Stimulated activated CD8-positive, alpha-beta memory T cell treated with anti-CD3 and anti-CD28 coated beads, Interleukin-4, amount 100 ng/mL, for 1 hour (primary cell): ENCODE measurements at places on chromosomes 3 and 15.

DNA sequence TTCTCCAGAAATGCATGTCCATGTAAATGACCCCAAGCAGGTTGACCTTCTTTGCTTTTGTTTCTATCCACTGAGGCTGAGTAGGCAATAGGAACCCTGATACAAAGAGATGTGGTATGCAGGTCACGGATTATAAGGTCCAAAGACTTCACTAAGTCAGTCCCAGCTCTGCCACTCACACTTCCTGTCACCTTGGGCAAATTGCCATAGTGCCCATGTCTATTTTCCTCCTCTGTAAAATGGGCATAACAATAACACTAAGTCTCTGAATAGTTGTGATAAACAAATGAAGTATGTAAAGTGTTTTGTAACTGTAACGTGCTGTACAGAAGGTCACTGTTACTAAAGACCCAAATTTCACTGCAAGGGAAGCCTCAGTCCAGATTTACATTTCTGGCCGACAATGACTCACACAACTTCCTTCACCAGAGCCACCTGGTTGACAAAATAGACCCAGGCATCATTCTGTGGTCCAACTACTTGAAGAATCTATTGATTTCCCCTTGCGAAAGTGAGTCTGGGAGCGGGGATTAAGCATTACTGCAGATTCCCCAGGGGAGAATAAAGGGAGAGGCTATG lies 175.4 kb upstream of the LPP start:
- DNase-seq: no peak

- no peak for DNase-seq
Measured at GRCh38 chr15:61063875-61064320, 165.2 kb downstream of the RORA start.

DNA sequence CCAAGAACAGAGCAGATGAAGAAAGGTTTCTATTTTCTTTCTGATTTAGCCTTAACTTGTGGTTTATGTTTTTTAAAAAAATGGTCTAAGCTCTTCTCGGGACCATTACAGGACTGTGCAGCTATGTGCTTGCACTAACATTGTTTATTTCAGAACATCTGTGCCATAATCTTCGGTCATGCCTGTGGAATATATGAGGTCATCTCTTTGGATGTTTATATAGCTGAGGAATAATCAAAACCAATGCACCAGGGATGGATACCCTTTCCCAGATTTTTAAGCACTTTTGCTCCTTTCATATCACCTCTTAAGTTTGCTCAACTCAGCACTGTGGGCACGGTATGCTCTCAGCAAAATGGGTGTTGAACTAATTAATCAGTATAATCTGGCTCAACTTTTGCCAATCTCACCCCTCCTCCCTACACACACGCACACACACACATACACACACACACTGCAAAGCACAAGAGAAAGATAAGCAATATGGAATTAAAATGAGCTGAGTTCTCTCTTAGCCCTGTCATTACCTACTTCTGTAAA lies 268.5 kb upstream of the TMC3 start:
- DNase-seq: no peak

DNA sequence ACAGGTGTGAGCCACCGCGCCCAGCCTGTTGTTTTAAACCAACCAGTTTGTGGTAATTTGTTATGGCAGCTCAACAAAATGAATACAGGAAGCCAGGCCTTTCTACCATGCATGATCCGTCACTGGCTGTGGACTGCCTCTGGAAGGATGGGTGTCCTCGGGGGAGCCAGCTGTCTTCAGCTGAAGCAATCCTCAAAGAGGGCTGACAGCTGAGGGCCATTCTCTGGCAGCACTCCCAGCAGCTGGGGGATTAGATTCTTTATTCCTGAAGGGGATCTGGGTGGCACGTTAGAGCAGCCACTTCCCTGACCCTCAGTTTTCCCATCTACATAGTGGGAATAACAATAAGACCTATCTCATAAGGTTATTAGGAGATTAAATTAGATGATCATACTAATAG lies 24.4 kb downstream of the POLR2M start:
- no peak for DNase-seq

DNA sequence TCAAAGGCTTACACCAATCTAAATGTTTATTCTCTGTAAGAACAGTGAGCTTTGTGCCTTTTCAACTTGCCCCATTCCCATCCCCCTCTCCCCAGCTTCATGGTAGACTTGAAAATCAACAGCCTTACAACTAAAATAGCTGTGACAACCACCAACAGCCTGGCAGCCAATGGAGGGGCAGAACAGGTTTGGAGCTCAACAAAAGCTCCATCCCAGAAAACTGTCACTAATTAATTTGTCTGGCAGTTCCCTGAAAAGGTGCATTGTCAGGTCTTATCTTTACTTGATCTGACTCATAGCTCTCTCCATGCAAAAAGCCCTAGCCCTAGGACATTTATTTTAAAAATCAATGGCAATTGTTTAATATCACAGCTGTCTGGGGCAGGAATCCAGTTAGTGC lies 22.6 kb downstream of the MTHFS start:
- DNase-seq: no peak
